ENCODE measurements at places on chromosomes 12 and 14.

- DNase-seq: no peak
Measured at GRCh38 chr12:18797604-18798003, 59.7 kb downstream of the CAPZA3 start.

- no peak for DNase-seq
Measured at GRCh38 chr14:90965765-90966164, 94.7 kb downstream of the RPS6KA5 start.

DNA sequence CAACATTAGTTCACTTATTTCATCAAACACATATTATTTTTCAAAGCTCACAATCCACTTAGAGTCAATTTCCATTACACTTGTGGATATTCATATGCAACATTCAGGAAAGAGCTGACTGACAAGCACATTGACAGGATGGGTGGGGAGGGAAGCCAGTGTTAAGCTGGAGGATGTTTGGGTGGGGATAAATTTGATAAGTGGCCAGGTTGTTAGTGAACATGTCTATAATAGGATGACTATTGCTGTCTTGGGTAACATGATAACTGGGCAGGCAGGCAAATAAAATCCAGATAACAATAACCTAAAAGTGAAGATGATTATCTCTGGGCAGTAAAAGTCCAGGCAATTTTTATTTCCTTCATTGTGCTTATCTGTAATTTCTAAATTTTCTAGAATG lies 73.8 kb upstream of the OSBPL8 start:
- peak; percentile 89 for DNase-seq

DNA sequence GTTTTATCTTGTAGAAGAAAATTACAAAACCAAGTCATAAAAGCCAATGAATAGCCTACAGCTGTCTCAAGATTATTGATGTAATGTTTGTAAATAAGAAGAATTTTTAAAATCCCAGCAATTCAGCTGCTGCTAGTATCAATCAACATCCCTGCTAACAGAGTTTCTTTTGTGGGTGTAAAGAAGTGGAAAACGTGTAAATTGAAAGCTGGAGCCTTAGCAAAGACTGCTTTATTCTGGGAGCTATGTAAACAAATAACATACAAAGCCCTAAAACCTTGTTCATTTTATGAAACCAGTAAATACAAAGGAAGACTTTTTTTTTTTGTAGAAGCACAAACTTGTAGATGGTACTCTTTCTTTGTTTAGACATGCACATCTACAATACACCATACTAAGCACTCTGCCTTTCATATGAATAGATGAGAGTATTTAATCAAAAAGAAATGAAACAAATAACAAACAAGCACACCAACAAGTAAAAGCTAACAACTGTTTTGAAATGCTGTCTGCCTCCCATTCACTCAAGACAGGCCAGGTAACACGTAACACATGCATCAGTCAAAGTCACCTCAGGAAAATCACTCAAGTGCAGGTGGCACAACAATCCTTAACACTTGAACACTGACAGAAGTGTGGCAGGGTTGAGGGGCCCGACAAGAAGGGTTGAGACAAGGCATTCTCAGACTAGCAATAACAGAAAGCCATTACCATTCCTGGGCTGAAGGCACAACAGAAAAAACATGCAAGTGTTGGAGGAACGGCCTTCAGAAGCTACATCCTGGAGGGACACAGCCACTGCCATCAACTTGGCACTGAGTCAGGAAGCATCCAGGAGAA lies 1364.0 kb upstream of the SEL1L start:
- no peak for DNase-seq

GRCh38 chr14:85421186-85421877 lies 108.6 kb upstream of the FLRT2 start:
- peak; percentile 29 for DNase-seq

DNA sequence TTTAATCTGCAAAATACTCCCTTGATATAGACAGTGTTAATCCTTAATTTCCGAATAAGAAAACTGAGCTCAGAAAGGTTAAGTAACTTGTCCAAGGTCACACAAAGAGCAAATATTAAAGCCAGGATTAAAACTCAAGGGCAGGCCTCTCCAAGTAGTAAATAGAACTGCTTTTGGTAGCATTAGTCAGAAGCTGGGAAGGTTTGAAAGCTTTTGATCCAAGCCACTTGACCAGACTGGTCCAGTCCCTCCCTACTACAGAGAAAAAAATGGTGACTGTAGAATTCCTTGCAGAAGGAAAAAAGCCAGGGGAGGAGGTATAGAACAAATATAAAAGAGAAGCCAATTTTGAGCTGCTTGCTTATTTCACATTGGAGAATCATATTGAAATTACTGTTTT lies 111.5 kb downstream of the NT5DC3 start:
- no peak for DNase-seq

GRCh38 chr14:23047034-23047634 lies 5.1 kb downstream of the PSMB11 start:
- no peak for DNase-seq

- DNase-seq: no peak
Measured at GRCh38 chr14:30553311-30553989, 5.5 kb upstream of the G2E3 start.

DNA sequence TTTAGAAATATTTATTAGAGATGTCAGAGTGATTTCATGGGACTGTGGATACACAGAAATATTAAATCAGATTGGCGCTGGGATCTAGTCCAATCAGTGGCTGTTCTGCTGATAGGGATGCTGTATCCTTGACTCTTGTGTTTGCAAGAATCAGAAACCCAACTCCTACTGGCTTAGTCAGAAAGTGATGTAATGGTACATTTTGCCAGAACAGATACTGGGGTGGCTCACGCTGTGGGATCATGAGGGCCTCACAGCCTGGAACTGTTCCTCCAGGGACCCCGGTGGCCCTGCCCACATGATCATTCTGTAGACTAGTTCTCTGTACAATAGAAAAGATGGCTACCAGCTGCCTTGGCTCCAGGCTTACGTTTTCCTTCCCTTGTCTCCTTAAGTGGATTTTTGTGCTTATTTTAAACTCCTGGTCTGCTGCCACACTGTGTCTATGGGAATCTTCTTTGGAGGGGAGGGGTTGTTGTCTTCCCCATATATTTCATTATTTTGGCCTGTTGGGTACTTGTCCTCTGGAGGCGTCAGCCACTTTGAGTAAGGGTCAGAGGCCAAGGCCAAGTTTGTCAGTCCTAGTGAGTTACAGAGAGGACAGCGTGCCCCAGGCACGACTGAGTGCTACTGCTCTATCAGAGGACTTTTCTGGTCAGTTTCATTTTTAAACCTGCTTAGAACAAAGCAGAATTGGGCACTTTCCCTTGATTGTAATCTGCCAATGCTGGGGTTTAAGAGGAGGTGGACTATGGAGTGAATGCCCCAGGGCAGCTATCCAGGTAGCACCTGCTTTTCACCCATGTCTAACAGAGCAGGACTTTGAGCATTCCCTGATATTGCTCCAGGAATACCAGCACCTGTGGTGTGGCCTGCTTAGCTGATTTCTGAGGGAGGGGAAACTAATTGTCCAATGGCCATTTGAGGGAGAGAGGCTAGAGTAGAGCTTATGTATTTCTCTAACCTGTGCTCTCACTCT lies 164.3 kb downstream of the SLC5A8 start:
- DNase-seq: no peak

Data from erythroblast (primary cell).